ENCODE measurements at places on chromosomes 6 and 20.

DNA sequence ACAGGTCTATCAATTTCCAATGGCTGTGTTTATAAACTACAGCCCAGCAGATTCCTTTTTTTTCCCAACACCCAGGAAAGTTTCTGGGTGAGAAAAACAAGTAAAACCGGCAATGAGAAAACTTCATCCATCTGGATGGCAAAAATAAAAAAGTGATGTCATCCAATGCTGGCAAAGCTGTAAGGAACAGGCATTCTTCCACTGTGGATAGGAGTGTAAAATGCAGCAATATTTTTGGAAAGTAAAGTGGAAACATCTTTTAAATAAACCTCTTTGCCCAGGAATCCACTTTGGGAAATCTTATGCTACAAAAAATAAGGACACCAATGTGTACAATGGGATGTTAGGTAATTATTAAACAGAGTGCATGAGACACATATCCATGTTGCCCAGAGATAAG lies 102.1 kb upstream of the NT5E start:
- no peak for DNase-seq

- no peak for DNase-seq
Observed at GRCh38 chr20:37274851-37275524, 13.4 kb upstream of the GHRH start.

- no peak for DNase-seq
Observed at GRCh38 chr6:126529637-126530362, 189.9 kb downstream of the CENPW start.

DNA sequence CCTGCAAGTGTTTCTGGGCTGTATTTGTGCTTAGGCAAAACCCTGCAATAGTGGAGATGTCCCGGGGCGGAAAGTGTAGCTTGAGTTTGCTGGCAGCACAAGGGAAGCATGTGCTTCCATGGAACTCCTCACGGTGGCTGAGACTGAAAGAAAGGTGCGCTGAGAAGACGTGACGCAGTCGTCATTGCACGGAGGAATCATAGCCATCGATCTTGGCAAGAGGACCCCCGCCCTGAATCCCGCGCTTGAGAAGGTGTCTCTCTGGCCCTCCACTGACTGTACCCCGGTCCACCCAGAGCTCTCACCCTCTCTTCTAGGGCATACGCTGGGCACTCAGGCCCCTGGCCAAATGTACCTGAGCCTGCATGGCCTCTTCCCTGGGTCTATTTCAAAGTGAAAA lies 1081.8 kb upstream of the DEFB115 start:
- no peak for DNase-seq

DNA sequence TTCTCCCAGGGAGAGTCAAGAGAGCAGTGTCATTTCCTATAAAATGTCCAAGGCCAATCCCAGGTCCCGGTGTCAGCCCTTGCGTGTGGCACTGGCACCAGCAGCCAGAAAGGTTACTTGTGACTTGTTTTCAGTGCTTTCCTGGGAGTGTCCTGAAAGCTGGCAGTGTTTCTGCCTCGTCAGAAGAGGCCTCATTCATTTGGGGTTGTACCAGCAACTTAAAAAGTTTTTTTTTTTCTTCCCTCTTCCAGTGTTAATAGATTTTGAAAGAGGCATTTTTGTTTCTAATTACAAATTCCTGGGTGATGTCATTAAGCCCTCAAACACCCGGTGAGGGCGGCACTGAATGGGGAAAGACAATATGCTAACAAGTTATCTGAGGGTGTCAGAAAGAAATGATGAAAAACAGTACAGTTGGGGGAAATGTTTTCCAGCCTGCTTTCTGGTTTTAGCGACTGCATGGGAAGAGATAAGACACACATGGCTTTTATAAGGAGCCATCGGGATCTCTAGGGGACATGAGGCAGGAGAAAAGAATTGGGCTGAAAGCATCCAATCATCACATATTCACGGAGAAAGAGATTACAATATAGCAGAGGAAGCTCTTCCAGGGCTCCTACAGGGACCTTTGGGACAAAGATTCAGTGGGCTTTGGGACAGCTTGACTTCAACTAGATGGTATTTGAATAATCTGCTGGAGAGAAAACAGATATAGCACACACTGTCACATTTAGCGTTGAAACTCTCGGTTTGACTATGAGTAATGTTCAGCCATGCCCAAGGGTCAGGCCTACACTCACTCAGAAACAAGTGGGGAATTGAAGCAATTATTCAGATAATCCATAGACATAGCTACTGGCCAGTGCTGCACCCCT lies 153.0 kb downstream of the BCAS1 start:
- no peak for DNase-seq

- DNase-seq = no peak
Observed at GRCh38 chr20:16363506-16364319, 209.5 kb downstream of the KIF16B start.

DNA sequence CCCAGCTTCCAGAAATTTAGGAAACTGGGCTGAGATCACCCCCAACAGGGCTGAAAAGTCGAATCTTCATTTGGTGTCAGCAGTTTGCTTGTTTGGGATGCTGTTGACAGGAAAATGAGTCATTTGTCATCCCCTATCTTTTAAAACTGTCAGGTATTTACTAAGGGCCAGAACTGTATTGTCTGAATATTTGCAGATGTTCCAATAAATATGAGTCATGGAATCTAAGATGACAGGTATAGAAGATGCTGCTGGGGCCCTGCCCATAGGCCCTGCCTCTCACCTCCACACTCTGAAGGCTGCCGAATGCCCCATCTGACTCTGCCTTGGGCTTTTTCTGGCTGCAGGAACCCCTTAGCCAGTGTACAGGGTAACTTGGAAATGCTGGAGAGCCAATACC lies 3.9 kb downstream of the ETV7 start:
- peak; percentile 8 for DNase-seq

DNA sequence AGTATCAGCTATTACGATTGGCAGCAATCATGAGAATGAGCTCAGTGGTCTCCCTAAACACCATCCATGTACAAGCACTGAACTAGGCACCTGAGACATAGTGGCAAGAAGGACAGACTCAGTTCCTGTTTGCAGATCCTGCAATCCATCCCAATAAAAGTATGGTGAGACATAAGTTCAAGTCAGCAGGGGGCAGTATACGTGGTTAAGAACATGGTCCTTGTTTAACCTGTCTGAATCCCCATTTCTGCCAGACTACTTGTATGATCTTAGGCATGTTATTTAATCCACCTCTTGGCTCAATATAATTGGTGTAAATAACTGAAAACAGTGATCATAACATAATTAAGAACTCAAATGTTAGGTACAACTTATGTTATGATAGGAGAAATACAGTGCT lies 33.2 kb upstream of the PNISR start:
- no peak for DNase-seq

DNA sequence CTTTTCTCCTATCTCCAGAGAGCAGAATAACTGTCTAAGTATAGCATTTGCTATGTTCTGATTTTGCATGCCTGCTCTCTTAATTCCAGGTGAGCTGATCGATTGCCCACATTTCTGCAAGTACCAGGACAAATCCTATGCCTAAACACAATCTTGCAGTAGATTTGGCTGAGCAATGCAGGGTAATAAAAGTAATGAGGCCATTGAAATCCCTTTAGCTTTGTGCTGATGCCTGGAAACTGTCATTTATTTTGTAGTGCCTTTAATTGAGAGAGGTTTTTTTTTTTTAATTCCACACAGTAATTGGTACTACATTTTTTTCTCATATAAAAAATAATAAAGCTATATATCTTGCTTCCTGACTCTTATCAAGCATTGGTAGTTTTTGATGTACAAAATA lies 252.3 kb downstream of the NKAIN2 start:
- no peak for DNase-seq

- no peak for DNase-seq
Observed at GRCh38 chr6:31305703-31306219, 33.9 kb upstream of the HLA-C start.

GRCh38 chr20:44464514-44464913 lies 11.2 kb upstream of the TTPAL start:
- DNase-seq = no peak

DNA sequence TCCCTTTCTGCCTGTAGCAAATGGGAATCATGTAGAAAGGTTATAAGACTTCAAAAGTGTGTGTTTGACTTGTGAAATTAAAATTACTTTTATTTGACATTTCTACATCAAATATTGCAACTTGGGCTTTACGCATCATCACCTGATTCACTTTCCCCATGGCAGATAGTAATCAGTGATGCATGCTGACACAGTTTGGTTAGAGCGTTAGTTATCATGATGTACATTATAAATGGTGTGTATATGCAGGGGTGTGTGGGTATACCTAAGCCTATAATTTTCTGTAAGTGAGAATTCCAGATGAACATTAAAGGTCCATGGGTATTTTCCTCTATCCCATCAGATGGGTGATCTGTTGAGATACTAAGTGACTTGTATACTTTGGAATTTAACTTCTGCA lies 141.5 kb downstream of the KLHL32 start:
- DNase-seq = no peak

DNA sequence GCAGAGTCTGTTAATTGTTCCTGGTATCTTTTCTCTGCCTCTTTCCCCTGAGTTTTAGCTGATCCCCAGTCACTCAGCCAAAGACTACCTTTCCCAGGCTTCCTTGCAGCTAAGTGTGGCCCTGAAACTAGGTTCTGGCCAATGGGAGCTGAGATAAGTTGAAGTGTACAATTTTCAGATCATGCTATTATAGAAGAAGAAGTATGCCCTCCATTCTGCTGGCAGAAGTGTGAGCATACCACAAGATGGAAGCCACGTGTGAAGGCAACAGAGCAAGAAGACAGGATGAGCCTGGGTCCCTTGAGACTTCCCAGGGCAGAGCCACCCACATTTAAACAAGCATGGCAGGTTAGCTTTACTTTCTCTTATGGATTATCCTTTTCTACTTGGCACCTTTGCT lies 273.2 kb downstream of the HIVEP2 start:
- DNase-seq = no peak

DNA sequence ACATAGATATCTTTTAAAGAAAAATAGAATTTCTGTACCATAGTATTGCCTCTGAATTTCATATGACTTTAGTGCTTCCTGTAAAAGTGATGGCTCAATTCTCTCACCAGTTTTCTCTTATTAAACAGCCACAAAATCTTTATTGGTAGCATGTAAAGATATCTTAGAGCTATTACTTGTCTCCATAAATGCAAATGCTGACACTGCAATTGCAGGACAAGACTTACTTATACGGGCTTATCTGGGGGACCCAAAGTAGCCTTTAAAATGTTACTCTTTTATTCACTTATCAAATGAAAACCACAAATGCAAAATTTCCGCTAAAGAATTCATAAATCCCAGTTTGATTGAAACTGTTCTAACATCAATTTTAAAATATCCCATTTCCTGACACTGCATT lies 287.1 kb upstream of the SPTLC3 start:
- no peak for DNase-seq

DNA sequence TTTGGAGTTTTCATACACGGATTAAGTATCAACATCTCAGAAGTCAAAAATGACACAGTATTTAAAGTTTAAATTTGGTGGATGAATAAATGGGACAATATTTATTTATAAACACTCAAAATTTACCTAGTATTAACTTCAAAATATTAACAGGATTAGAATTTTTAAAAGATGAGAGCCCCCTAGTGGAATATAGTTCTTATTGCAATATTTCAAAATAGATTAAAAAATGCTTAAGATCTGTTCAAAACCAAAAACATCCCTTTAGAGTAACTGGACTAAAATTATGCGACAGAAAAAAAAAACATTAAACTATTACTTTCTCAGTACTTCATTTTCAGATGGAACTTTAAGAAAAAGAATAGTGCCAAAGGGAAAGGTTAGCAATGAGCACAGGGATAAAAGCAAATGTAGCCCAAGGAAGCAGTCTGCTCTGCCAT lies 56.6 kb downstream of the SNX14 start:
- no peak for DNase-seq

DNA sequence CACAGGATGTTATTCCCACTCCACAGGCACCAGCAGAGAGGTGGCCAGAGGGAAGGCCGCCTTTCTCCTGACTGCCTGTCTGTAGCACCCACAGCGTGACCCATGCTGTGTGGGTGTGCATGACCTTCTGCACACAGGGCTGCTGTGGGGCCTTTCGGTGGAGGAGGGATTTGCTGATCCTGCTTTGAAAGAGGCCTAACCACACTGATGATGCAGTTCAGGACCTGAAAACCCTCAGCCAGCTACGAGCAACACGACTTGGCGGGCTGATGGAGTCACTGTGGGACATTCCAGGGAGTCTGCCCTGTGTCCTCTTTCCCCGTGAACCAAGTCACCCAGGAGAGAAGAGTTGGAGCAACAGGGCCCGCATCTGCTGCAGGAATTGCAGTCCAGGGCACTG lies 49.1 kb downstream of the SYTL3 start:
- no peak for DNase-seq

GRCh38 chr20:21699216-21699508 lies 6.3 kb upstream of the PAX1 start:
- DNase-seq = no peak

- DNase-seq = no peak
Observed at GRCh38 chr20:53658973-53659372, 65.3 kb upstream of the ZNF217 start.

DNA sequence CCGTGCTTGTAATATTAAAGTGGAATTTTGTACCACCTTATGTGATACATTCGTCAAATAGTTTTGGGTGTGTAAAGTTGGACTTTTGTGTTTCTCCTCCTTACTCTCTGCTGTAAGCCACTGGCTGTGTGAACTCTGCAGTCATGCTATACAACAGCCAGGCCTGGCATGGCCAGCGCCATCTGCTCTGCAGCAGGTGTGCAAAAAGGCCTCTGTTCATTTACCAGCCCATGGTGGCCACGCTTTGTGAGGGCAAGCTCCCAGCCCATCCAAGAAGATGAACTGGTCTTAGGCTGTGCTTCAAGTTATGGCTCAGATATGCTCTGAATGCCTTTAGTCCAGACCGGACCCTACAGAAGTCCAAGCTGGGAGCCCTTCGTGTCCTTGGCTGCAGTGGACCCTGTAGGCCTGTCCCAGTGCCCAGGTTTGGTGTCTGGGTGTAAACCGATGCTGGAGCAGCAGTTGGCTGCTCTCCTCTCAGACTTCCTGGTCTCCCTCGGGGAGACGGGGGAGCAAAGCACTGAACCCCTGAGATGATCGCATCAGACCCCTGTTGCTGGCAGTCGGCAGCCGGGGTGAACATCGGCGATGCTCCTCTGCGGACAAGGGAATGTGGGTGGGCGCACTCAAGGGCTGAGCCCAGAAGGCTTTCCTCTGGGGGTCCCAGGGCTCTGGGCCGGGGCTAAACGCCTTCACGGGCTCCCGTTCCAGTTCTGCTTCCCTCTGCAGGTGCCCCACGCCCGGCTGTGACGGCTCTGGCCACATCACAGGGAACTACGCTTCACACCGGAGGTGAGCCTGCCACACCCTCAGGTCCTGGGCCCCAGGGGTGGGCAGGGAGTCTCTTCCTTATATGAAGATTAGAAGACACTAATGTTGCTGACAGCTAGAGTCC lies 28.6 kb upstream of the PCMTD2 start:
- no peak for DNase-seq

DNA sequence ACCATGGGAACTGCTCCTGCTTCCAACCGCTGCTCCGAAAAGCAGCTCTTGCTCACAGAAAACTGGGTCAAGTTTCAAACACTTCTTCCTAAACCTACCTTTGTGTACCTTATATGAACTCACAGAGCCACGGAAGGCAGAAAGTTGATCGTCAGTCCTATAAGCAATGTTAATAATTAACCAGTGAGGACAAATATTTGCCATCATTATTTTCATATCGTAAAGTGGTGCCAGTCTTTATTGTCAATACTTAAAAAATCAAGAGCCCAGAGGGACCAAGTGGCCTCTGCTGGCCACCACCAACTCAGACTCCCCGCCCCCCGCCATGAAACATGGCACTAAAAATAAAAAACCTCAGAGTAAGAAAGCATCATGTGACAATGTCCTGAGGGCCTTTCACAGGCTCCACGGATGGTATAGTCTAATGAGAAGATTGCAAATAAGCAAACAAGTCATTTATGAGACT lies 9.1 kb upstream of the PBOV1 start:
- DNase-seq = no peak

GRCh38 chr20:21167261-21167660 lies 41.4 kb downstream of the KIZ start:
- DNase-seq = no peak
